ENCODE measurements at places on chromosomes 2 and 18.

DNA sequence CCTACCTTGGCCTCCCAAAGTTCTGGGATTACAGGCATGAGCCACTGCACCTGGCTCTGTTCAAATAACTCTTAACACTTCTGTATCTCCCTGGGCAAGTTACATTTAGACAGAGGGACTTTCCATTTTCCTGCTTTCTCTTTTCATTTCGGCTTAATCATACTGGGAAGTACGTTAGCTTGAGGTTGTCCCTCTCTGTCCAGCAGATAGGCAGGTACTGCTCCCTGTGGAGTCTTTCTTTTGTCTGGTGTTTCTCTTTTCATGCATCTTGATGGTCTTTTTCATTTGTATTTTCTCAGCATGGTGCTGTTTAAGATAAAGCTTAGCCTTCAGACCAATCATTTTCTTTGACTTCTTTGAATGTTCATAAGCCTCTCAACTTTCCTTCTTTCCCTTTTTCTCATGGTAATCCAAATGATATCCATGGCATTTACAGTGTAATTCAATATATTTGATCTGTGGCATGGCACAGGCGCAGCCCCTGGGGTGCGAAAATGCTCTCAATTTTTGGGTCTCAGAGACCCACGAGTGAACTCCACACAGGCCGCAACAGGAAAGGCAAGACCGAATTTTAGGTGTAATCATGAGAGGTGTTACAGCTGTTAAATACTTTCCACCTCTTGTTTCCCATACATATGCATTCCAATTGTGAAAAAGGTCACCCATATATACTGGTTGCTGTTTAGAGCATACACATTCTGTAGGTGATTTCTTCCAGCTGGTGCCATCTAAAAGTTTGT, 99.9 kb upstream of the MYO3B start:
- DNase-seq, result no peak

GRCh38 chr2:47336259-47337238, 66.4 kb upstream of the MSH2 start:
- peak; percentile 29 for DNase-seq

DNA sequence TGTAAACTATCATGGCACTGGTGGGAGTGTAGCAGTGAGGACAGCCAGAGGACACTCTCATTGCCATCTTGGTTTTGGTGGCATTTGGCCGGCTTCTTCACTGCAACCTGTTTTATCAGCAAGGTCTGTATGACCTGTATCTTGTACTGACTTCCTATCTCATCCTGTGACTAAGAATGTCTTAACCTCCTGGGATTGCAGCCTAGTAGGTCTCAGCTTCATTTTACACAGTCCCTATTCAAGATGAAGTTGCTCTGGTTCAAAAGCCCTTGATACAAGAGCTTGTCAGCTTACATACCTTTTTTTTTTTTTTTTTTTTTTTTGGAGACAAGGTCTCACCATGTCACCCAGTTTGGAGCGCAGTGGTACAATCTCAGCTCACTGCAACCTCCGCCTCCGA, 110.9 kb downstream of the METTL8 start:
- no peak for DNase-seq

DNA sequence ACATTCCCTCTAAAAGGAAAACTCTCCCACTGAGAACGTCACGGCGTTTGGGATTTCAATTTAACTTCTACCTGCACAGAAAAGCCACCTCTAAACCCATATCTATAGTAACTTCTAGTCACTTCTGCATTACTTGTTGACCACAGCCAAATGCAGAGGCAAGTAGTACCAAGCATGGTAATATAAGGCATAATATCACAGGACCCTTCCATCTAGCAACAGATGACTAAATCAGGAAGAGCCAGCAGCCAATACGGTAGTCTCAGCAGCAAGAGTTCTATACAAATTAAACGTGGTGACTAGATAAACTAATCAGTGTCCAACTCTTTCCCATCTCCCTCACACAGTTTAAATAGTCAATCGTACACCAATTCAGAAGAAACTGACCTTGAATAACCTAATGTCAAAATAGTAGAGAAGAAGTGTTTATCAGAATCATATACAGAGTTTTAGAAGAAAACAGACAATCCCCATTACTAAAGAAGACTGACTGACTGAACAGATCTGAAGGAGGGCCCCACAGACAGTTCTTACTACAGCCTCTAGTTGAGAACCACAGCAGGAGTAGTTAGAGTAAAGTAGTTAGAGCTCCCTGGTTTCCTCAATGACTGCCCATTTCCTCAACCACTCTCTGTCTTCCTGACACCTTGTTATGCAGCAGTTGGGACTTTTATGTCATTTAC, 30.0 kb downstream of the MEMO1 start:
- DNase-seq, result peak; percentile 68

DNA sequence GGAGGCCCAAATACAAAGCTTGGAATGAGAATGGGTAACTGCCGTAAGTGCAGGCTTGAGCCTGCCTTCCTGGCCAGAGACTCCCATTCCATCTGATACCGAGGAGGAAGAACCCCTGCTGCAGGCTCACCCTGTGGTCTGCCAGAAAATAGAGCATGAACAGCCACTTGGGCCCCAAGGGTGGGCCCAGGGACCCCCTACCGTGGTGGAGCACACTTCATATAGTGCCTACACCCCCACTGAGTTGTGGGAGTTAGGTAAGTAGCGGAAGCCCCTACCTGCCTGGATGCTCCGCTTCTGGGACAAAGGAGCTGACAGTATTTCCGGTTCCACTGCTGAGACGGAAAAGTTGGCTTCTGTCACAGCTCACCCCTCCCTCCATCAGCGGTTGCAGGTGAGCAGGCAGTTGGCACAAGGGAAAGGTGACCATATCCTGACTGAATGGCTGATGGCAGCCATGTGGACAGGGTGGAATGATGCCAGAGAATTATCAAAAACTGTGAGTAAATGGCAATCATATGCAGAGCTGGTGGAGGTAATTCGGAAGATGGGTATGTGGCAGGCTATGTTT, 11.5 kb upstream of the C2orf42 start:
- no peak for DNase-seq

- no peak for DNase-seq
These were observed 138.4 kb upstream of the TWIST2 start for GRCh38 chr2:238709325-238710025.

- peak; percentile 95 for DNase-seq
These were observed 28.3 kb downstream of the MYO7B start for GRCh38 chr2:127563458-127564428.

DNA sequence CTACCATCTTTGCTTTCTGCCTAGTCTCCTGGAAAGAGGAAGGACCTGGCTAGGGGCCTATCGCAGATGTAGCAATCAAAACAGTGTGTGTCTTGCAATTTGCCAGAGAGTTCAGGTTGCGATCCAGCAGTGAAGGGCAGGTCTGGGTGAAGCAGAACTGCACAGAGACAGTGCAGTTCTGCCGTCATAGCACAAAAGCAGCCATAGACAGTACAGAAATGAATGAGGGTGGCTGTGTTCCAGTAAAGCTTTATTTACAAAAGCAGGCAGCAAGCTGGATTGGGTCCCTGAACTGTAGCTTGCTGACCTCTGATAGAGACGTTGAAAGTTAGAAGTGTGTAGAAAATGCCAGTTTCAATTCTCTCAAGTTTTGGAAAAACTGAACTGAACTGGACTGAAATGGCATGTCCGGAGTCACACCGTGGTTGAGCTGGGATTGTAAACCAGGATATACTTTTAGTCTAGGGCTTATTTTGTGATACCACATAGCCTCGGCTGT, 186.8 kb downstream of the LTBP1 start:
- no peak for DNase-seq

DNA sequence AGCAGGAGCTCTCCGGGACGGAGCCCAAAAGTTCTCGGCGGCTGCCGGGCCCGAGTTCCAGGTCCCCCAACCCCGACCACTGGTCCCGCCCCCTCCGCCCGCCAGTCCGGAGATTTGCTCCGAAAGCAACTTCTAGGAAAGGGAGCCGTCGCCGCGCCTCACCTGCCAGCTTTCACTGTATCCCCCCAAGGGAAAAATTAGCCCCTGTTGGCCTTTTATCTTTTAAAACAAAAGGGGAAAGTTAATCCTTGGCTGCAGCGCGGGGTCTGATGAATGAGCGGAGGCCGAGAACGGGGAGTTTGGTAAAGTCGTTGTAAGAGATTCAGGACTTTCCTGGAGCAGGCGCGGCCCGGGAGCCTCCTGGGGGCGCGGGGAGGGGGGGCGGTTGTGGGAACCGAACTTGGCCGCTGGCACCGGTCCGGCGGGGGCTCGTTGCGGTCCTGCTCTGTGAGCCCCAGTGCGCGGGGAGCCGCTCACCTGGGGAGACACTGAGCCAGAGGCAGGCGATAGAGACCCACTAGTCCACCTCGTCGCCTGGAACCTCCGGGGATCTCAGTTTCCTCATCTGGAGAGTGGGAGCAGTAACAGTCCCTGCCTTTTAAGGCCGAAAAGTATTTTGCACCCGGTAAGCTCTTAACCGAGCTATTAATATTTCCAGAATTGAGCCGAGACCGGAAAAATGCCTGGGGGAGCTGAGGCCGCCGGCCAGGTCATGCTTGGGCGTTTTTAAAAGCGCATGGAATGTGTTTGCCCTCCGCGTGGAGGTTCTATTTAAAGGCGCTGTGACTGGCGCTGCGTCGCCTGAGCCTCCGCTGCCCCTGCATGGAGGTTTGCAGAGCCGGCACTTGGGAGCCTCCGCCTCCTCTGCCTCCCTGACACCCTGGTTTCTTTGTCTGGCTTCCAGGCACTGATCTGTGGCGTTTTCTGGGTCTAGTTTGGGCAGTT, 1.1 kb downstream of the EFHD1 start:
- no peak for DNase-seq

GRCh38 chr2:197784956-197785941, at the start of gene BOLL:
Gene BOLL, minus strand, starts transcription at chr2:197785319. Its CDS starts 3,469 bp downstream, at chr2:197781850.
- DNase-seq, result no peak

DNA sequence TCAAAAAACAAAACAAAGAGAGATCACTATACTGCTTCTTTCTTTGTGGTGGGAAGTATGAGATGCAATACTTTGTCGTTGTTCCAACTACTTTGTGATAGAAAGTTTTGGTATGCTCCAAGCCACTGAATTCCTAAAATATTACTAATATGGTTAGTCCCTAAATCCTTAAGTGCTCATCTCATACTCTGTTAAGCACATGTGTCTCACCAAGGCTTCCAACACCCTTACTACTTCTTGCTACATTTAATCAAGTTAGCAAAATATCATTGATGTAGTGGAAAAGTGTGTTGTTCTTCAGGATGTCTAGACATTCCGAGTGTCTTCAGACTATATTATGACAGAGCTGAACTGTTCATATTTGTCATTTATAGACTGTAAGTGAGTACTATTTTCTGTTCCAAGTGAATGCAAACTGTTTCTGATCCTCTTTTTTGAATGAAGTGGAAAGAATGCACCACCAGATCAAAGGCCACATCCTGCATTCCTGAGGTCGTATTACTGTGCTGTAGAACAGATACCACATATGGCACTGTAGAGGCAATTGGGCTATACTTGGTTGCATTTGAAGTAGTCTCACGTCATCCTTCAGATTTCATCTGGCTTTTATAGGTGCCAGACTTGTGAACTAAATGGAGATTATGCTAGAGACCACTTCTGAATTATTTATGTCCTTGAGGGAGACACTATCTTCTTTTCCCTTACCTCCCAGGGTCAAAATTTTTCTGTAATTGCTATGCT, 298.4 kb upstream of the ZNF521 start:
- DNase-seq, result no peak

- peak; percentile 23 for DNase-seq
These were observed 26.8 kb upstream of the EPAS1 start for GRCh38 chr2:46270384-46270783.

- DNase-seq, result peak; percentile 57
These were observed 339 bp downstream of the ACAA2 start for GRCh38 chr18:49813069-49813318.

DNA sequence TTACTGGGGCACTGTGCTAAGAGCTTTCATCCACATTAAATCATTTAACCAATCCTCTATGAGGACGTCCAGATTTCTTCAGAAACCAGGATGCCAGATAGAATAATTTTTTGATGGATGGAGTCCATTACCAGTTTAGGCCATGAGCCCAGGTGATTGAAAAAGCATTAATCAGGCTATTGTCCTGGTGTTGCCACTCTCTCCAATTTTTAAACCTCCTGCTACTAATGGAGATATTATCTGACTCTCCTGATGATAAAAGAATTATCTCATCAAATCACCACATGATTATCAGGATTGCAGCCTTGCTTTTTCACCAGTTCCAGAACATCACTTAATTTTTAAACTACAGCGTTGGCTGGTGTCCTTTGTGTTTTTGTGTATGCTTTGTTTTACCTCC, 402.2 kb downstream of the CLIP4 start:
- DNase-seq, result no peak

DNA sequence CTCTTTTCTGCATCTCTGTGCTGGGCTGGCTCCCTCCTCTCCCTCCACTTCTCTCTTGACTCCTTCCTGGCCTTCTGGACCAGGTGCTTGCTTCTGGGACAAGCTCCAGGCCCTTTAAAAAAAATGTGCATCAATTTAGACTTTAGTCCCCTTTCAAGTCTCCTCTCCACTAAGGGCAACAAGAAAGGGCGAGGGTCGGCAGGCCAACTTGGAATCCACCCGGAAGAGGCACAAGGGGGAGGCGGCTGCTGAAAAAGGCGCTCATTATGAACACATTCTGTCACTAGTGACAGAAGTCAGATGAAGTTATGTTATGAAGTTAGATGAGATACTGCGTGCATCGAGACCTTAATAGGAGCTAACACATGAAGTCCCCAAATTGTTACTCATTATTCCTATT, 13.6 kb upstream of the RHOB start:
- no peak for DNase-seq

DNA sequence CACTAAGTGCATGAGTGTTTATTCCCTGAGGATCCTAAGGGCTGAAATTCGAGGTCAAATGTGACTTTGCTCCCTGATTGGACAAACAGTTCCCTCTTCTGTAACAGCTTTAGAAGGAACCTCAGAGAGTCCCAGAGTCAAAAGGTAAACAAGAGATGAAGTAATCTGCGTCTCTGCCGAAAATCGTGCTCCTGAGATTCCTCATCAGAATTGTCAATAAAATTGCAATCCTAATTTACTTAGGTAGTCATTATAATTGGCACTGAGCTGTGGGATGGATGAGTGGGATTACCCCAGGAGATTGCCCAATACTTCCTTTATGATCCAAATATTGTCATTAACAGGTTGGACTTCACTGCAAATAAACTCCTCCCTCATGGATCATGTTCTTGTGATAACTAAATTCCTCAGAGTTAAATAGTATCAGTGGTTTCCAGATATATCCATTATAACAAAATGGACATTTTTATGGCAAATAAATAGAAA, 907 bp upstream of the SUCLG1 start:
- DNase-seq, result no peak

GRCh38 chr2:42942990-42943493, 150.7 kb upstream of the HAAO start:
- DNase-seq, result no peak

GRCh38 chr2:227183657-227184367, 19.4 kb downstream of the COL4A3 start:
- DNase-seq, result no peak

- peak; percentile 88 for DNase-seq
These were observed 1.7 kb upstream of the SMAD7 start for GRCh38 chr18:48952287-48953103.

GRCh38 chr2:235981631-235982030, 186.6 kb downstream of the GBX2 start:
- DNase-seq, result no peak
